ENCODE measurements at places on chromosomes 16 and 17. TPM values are rescaled to one million over a fixed set of nuclear protein-coding genes. Genes with fewer than 3 reads are reported as not detected.

Gene TEKT1
- polyA plus RNA-seq = 0.70 TPM

Gene CMTM1
- 7.9 TPM for polyA plus RNA-seq

Gene NPW
- 8.2 TPM for polyA plus RNA-seq

Gene TMIGD1
- 0.59 TPM for polyA plus RNA-seq

Gene DCXR
- 78.9 TPM for polyA plus RNA-seq

Gene GDPD1
- 10.3 TPM for polyA plus RNA-seq

Gene PRSS8
- 52.9 TPM for polyA plus RNA-seq

Gene ADORA2B
- 7.3 TPM for polyA plus RNA-seq

Gene RAB37
- polyA plus RNA-seq = 6.2 TPM

Gene SLC46A1
- polyA plus RNA-seq = 12.5 TPM

Gene NDUFAB1
- polyA plus RNA-seq = 100 TPM

Gene UTS2R
- not detected for polyA plus RNA-seq

Gene CCR7
- polyA plus RNA-seq = 0.48 TPM

Gene HCFC1R1
- 59.0 TPM for polyA plus RNA-seq

Gene P3H4
- 40.1 TPM for polyA plus RNA-seq

Gene LRRC59
- polyA plus RNA-seq = 54.4 TPM

Gene IGFALS
- 1.4 TPM for polyA plus RNA-seq

Gene CEMP1
- 4.9 TPM for polyA plus RNA-seq

Gene MEIOB
- polyA plus RNA-seq = 2.1 TPM

Data from renal cortex interstitium (tissue), 15 donors.